ENCODE measurements at places on chromosomes 2 and 18. TPM values are rescaled to one million over a fixed set of nuclear protein-coding genes. Genes with fewer than 3 reads are reported as not detected.

GRCh38 chr18:22342625-22343024 is 75.1 kb downstream of the CTAGE1 start:
- peak; percentile 38 for DNase-seq

DNA sequence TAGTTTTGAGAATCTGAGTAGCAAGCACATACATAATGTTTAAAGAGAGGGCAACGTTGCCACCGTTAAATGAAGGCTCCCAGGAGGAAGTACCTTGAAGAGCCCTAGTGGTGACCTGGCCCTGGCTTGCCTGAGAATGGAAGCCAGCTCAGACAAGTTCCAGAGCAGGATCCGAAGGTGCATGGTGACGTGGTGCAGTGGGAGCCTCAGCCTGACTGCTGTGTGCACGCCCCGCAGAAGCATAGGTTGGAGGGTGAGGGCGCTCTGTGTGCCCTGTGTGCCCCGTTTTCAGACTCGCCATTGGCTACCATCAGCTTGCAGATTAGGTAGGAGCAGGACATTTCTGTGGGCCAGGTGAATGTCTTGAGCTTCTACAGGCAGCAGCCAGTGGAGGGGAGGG is 68.2 kb downstream of the ZNF407 start:
- DNase-seq: no peak

CROCC2 gene
- total RNA-seq: not detected

CFAP221 gene
- total RNA-seq: not detected

- no peak for DNase-seq
Measured at GRCh38 chr2:18119883-18120282, 241.4 kb downstream of the KCNS3 start.

DNER gene
- not detected for total RNA-seq

DNA sequence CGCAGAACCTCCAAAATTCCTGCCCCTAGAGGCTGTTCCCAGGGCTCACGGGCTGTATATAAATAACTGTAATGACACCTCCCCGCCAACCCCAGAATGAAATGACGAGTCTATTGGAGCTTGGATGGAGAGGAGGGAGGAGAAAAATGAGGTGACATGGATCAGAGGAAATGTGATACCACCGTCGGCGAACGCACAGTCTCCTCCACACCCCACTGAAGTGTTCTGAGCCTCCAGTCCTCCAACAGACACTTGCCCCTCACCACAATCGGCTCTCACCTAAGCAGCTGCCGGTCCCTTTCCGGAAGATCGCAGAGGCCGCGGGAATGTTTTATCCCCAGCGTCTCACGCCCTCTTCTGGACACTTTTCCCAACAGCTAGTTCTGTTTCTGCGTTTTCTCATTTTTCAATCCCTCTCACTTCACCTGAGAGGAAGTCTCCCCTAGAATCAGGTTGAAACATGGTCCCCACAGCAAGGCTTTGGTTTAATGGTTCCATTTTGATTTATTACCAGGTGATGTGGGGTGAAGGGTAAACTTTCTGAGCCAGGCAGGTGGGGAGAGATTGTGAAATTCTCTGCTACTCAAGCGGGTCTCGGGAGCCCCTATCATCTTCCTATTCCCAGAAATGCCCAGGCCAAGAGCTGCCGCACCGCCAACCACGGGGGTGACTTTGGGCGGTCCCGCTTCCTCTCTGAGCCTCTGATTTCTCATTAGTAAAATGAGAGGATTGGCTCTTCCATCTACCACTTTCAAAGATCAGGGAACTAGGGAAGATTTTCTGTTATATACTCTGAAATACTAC is 9.1 kb upstream of the MYO5B start:
- peak; percentile 33 for DNase-seq

- peak; percentile 21 for DNase-seq
Measured at GRCh38 chr18:62033207-62033606, 140.4 kb upstream of the RNF152 start.

SP5 gene
- total RNA-seq: not detected

- DNase-seq: no peak
Measured at GRCh38 chr2:207320381-207321159, 154.8 kb upstream of the KLF7 start.

CHRND gene
- total RNA-seq: not detected

Data from natural killer cell (primary cell).